ENCODE measurements at places on chromosomes 2 and 18.

DNA sequence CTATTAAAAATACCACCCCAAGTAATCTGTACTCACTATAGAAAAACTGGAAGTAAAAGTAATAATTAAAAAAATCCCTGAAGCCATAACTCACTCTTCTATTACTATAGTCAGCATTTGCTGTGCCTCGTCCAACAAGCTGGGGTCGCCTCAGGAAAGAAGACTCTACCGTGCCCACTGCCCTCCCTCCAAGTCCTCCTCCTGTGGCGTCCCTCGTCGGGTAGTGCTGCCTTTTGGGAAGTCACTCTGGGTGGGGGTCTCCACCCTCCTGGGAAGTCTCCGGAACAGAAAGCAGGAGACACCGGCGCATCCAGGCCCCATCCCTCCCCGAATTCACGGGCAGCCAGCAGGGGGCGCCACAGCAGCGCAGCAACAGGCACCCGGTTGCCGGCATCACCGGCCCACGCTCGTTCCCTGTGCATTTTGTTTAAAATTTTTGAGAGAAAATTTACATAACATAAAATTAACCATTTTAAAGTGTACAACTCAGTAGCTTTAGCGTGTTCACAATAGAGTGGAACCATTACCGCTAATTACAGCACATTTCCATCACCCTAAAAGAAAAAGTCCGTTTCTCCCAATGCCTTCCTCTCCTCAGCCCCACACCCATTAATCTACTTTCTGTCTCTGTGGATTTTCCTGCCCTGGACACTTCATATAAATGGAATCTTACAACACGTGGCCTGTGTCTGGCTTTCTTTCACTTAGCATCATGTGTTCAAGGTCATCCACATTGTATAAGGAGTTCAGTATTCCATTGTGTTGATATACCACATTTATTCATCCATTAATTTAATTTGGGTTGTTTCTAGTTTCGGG is 62.2 kb downstream of the ADNP2 start:
- peak; percentile 53 for DNase-seq

DNA sequence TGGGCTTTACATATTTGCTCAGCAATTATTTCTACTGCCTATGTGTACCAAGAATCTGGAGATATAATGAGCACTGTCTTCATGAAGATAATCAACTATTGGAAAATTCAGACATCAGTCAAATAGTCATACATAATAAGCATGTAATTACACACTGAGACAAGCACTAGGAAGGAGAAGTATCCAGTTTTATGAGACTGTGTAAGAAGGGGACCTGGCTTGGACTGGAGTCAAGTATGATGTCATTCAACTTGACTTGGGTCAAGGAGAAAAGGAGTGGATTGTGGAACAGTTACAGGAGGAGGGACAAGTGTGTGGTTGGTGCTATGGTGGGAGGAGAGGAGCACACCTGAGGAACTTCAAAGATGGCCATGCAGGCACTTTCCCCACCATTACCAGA is 419.8 kb upstream of the TRIB2 start:
- no peak for DNase-seq

- no peak for DNase-seq
These were observed 87.3 kb downstream of the ACTR3 start for GRCh38 chr2:113977060-113977659.

DNA sequence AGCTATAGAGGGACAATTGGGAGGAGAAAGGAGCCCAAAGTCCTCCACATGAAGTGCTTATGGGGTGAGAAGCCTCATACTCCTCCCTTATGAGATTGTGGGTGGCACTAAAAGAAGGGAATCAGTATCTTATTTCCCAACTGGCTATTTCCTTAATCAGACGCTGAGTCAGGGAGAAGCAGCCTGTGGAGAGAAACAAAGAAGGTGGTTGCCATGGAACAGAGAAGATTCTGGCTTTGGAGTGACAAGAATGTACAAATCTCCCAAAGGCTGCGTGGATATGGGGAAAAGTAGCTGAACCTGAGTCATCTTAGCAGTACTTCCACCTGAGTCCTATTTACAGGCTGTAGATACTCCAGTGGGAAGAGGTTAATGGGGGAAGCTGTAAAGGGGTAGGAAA is 115.8 kb upstream of the CWC22 start:
- DNase-seq, result no peak

GRCh38 chr2:119630121-119630520 is 48.9 kb upstream of the TMEM177 start:
- DNase-seq, result no peak

GRCh38 chr2:154097833-154098398 is 226.2 kb downstream of the GALNT13 start:
- no peak for DNase-seq

DNA sequence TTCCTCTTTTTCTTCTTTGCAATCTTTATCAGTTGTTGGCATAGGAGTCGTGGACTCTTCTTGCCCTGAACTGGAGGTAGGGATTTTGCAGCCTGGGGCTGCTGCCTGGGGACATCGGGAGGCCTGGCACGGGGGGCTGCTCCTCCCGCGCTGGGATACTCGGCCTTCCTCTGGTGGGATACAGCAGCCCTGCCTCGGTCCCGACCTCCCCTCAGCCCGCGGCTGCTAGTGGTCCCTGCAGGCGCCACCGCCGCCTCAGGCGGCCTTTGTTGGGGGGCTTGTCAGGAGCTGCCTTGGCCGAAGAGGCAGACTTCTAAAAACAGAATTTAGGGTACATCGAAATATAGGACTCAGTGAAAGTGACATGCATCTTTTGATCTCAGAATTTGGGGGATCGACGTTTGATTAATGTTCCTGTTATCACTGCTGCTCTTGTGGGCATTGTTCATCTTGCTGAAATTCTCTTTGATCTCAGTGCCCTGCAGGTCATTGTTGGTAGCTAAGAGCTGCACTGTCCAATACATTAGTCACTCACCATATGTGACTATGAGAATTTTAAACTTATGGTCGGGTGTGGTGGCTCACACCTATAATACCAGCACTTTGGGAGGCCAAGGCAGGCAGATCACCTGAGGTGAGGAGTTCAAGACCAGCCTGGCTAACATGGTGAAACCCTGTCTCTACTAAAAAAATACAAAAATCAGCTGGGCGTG is 16.3 kb downstream of the POLR2D start:
- DNase-seq, result no peak

DNA sequence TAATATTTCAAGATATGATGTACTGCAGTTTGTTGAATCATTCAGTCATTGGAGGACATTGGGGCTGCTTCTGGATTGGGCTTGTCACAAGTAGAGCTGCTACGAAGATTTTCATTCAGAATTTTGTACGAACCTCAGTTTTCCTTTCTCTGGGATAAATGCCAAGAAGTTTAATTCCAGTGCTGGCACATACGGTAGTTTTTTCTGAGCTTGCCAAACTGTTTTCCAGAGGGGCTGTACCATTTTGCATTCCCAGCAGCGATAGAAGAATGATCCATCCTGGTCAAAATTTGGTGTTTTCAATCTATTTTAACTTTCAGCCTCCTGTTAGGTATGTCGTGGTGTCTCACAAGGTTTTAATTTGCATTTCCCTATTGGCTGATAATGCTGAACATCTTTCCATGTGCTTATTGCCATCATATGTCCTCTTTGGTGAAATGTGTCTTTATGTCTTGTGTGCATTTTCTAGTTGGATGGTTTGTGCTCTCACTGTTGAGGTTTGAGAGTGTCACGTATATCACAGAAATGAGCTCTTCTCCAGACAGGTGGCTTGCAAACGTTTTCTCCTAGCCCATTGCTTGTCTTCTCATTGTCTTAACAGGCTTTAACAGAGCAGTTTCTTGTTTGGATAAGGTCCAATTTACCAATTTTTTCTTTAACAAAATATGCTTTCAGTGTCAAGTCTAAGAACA is 612.6 kb downstream of the GALR1 start:
- DNase-seq, result no peak

GRCh38 chr2:37891846-37892435 is 33.1 kb upstream of the RMDN2 start:
- no peak for DNase-seq

All from activated CD4-positive, alpha-beta T cell treated with anti-CD3 and anti-CD28 coated beads for 24 hours (primary cell).